ENCODE measurements at places on chromosomes 16 and 17.
A peak's percentile ranks its signal among the peaks of the same experiment; 100 is the strongest.

DNA sequence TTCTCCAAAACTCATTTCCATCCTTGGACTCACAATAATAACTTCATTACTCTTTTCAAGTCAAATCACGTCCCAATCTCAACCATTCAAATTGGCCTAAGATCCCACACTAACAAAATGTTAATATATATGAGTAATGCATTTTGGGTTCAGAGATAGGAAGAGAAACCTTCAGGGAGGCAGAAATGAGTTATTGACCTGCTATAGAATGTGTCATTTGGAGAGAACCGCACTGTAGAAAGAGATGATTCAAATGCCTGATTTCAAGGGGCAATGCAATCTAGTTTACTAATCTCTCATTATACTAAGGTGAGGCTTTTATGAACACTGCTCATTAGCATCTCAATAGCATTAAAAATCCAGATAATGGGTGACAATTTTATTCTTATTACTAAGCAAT lies 1595.0 kb upstream of the GOT2 start:
- no peak for DNase-seq

GRCh38 chr17:8066841-8067775 lies 20.4 kb downstream of the ALOX12B start:
- no peak for DNase-seq

DNA sequence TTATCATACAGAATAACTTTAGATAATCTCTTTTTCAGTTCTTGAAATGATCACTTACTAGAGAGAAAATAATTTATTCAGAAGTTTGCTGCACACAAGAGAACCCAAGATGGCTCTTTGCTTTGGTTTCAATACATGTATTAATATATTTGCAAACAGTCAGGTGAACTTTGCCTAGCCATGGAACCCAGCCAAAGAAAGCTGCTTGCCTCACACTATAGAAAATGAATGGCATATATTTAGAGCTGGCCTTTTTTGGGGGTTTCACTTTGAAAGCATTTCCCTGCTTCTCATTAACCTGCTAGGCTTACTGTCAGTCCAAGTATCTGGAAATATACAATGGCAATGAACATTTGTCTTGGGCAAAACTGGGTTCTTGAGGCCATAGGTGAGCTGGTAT lies 75.3 kb downstream of the MRTFB start:
- no peak for DNase-seq

DNA sequence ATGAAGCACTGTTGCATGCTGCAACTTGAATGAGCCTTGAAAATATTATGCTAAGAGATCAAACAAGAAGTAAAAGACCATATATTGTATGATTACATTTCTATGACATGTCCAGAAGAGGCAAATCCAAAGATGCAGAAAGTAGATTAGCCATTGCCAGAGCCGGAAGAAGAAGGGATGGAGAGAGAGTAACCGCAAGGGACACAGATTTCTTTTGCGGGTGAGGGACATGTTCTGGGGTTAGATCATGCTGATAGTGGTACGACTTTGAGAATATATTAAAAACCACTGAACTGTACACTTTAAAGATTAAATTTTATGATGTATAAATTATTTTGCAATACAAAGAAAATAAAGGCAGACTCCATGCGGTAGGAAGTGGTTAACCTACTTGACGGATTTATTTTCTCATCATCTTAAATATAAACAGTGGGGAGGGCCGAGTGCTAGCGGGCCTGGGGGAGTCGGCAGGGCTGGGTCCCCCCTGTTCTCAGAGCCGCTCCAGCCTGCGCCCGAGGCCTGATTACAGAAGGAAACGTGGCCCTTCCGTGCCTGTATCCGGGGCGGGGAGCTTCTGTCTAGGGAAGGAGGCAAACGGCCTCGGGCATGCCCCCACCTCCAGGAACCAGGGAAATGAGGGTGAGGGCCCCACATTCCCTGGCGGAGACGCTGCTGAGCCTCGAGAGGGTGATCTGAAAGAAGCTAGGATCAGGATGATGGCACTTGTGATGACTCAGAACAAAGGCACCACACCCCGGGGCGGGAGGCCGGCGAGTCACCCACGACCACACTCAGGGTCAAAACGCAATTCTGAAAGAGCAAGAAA lies 48.0 kb downstream of the SHCBP1 start:
- no peak for DNase-seq

DNA sequence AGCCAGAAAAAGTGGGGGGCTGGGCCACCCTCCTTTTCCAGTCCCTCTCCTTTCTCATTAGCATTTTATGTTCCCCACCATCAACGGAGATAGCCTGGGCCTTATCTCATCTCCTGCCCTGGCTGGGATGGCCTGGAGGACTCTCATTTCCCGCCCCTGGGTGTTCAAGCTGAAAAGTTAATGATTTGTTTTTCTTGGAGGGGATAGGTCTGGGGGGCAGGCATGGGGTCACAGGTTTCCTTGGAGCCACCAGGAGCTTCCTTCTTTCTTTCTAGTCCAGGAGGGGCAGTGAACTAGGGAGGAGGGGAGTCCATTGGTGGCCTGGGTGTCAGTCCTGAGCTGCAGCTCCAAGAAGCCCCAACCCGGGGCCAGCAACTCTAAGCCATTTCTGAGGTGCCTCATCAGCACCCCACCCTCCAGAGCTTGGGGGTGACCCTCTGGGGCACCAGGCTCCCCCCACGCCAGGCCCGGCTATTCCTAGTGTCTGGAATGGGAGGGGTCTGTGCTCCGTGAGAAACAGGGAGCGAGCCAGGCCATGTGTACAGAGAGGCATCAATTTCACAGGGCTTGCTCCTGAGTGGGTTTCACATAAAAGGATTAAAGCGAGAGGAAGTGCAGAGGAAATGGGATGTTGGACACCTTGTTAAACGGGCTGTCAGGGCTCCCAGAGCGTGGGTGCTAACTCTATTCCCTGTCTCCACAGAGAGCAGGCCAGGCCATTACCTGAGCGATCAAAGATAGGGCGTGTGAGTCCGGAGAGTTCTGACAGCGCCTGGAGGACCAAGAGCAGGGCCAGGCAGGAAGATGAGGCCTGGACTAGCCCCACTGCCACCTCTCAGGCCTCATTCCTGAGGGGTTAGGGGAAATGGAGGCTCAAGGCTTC lies 90.6 kb upstream of the LHX1 start:
- DNase-seq = no peak

DNA sequence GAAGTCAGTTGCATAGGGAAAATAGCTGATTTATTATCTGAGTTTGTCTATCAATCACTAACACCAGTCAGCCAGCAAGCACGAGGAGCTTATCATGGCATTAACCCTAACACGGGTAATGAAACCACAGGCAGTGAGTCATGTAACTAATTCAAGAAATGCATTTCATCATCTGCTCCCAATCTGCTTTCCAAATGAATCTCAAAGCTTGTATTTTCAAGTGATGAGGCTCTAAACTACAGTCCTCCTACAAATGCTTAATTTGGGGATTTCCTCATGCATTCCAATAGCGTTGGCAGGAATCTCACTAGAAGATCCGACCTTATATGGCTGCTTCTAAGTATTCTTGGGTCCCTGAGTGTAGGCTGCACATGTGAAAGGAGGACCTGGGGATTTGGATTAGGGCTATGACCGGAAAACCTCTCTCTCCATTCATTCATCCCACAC lies 118.4 kb upstream of the HSBP1 start:
- no peak for DNase-seq

GRCh38 chr17:64103391-64104364 lies 26.3 kb downstream of the ERN1 start:
- no peak for DNase-seq

GRCh38 chr17:73865831-73866230 lies 221.6 kb upstream of the SDK2 start:
- DNase-seq = no peak

GRCh38 chr17:66649818-66650543 lies 184.9 kb upstream of the CACNG5 start:
- DNase-seq = no peak

- DNase-seq = no peak
Observed at GRCh38 chr17:71432378-71433315, 688.2 kb upstream of the SOX9 start.

DNA sequence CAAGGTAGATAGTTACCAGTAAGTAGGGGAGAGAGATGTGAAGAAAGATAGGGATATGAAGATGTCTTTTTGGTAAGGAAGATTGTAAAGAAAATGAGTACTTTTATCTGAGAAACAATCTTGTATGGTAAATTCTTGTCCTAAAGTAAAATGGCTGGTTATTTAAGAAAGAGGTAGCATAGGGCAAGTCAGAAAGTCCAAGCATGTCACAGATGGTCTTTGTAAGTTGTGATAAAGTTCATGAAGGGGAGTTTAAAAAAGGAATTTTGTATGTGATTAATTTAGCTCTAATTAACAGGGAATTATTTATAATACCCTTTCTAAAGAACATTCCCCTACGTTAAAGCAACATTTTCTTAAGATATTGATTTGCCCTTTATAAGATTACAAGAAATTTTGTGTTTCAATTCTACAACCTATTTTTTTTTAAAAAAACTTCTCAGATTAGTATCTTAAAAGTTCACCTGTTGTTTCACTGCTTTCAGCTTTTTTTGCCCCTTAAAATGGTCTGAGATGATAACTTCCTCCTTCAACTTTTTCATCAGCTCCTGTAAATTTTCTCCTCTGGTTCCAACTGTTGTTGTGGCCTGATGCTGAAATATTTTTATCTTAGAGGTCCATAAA lies 16.2 kb upstream of the CPHXL start:
- no peak for DNase-seq

DNA sequence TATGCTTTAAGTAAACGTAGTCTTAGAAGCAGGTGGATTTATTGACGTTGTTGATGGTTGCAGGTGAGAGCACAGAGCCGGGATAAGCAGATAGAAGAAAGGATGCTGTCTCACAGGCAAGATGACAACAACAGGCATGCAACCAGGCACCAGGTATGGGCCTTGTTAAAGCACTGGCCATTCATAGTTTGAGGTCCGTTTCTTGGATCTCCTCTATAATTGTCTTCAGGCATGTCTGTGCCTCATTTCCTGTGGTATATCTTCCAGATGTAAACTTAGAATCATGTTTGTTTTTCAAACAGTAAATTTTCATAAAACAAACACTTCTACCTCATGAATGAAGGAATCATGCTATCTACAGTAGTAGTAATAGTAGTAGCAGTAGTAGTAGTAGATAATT lies 20.6 kb downstream of the KAT7 start:
- no peak for DNase-seq

GRCh38 chr16:890217-890616 lies 80.6 kb downstream of the LMF1 start:
- DNase-seq = no peak

DNA sequence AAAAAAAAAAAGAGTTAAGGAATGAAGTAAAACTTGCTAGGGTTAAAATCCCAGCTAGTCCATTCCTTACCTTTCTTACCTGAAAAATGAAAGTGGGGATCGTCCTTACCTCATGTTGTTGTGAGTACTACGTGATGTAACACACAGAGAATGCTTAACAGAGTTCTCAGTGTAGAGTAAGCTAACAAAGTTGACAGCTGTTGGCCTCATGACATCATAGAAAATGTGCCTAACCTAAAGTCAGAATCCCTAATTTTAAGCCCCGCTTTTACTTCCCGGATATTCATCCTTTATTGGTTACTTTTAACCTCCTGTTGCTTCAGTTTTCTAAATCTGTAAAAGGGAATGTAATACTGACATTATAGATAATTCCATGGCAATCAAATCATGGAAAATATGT lies 505.8 kb upstream of the HSBP1 start:
- DNase-seq = no peak

GRCh38 chr16:77548151-77548550 lies 113.3 kb upstream of the ADAMTS18 start:
- DNase-seq = no peak

DNA sequence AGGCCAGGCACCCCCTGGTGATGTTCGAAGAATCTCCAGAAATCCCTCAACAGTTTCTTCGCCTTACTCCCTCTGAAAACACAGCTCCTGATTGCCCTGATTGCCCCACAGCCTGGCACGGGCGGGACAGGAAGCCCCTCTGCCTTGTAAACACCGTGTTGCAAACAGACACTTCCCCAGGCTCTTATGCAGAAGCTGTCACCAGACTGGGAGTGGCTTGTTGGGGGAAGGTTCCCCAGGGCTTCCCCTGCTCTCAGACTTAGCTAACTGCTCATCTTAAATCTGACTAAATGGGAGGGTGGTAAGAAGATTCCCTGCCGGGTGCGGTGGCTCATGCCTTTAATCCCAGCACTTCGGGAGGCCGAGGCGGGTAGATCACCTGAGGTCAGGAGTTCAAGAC lies 11.2 kb downstream of the PIK3R5 start:
- peak; percentile 76 for DNase-seq

GRCh38 chr16:68362262-68362913 lies 51.6 kb downstream of the PRMT7 start:
- no peak for DNase-seq

GRCh38 chr17:60065136-60065535 lies 13.6 kb downstream of the HEATR6 start:
- no peak for DNase-seq

GRCh38 chr17:58051468-58051867 lies 31.8 kb upstream of the DYNLL2 start:
- no peak for DNase-seq

GRCh38 chr16:88367560-88367959 lies 15.2 kb upstream of the ZNF469 start:
- DNase-seq = no peak

DNA sequence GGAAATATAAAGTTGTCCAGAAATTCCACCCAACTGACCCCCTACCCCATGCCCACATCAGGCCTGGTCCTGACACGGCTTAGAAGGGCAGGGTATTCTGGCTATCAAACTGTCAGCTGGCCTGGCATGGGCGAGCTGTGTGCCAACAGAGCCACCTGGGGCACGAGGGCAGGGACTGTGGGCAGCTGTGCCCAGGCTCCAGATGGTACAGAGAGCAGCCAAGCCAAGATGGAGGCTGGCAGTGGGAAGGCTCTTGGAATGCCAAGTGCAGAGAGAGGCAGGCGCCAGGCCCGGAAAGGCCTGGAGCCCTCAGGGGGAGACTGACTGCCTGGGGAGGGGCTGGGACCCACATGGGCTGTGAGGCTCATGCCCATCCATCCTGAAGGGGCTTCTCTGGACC lies 24.3 kb upstream of the PHF12 start:
- DNase-seq = no peak

DNA sequence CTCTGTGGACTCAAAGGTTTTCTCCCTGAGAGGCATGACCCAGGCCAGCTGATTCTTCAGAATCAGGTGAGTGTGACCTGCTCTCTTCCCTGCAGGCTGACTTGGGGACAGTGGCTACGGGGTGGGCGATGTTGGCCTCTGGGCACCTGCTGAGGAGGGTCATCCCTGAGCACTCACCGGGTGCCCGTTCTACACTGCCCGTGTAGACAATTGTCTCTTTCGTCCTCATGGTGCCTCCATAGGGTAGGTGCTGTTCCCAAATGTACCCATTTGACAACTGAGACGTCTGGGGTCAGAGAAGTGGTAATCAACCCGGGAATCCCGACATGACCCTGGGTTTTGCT lies 74.8 kb downstream of the GOSR1 start:
- DNase-seq = no peak

DNA sequence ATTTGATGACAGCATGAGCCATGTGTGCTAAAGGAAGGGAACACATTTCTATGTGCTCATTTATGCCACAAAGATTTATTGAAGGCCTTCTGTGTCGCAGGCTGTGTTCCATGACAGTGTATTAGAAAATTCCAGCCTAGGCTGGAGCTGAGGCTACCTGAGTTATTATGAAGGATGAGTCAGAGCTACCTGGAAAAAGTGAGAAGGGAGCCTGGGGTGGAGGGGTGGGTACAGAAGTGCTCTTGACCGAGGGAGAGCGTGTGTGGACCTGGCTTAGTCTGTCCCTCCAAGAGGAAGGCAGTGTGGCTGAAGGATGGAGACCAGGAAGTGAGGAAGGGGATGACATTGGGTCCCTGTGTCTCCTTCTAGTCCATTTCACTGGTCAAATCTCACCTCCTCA lies 98.3 kb downstream of the N4BP1 start:
- DNase-seq = no peak

GRCh38 chr17:4897198-4897687 lies 2.1 kb upstream of the C17orf107 start:
- no peak for DNase-seq
